ENCODE measurements at places on chromosomes 2 and 18.

DNA sequence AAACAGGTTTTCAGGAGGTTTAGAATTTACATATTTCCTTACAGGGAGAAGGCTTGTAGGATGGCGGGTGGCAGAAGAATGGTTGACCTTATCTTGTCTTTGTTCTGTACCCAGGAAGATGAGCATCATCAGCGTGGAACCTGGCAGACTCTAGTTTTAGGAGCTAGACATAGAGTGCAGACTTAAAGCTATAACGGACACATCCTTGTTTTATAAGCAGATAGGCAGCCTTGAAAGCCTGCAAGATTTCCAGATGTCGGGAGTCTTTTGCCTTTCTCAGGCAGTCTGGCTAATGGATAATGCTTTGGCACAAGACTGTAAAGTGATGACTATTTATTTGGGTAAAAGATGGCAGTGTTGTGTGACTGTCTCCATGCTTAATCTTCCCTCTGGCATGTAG, 11.7 kb downstream of the AQP12B start:
- DNase-seq, result no peak

- DNase-seq, result no peak
Observed at GRCh38 chr2:218027426-218028188, 24.8 kb upstream of the TNS1 start.

DNA sequence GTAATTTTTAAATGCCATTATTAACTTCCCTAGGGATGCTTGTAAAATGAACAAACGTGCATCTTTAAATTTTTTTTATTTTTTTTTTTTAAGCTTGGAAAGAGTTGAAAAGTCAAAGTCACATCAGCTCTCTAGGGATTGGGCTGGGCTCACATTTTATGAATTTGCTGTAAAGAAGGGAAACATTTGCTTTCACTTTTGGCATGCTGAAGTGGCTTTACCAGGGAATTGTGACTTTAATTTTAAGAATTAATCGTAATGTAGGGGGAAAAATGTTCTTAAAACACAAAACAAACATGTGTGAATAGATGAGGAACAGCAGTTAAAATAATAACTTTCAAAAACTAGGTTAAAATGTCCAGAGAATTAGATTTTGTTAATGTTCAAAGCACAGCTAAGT, 123.0 kb downstream of the AGAP1 start:
- no peak for DNase-seq

- DNase-seq, result no peak
Observed at GRCh38 chr18:12779456-12779855, 76.6 kb downstream of the PSMG2 start.

DNA sequence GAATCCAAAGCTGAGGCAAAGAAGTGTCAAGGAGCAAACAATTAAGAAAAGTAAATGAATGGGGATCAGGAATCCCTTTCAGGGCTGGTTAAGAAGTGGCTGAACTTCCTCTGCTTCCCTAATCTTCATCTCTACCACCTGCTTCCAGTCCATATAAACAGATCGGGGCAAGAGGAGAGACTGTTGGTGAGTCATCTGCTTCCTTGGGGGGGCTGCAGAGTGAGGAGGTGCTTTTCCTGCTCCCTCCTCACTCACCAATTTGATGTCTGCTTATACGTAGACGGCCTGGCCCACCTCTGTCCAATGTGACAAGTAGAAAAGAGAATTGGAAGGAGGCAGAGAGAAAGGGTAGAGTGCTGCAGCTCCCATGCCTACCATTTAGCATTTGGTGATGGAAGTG, 68.4 kb downstream of the NAB1 start:
- no peak for DNase-seq

Data from HuH-7.5 (cell line).